ENCODE measurements at places on chromosomes 1 and 21.

GRCh38 chr1:182235952-182236650, 155.5 kb downstream of the GLUL start:
- peak; percentile 55 for DNase-seq

GRCh38 chr1:156578055-156578454, 1.5 kb upstream of the TTC24 start:
- no peak for DNase-seq

DNA sequence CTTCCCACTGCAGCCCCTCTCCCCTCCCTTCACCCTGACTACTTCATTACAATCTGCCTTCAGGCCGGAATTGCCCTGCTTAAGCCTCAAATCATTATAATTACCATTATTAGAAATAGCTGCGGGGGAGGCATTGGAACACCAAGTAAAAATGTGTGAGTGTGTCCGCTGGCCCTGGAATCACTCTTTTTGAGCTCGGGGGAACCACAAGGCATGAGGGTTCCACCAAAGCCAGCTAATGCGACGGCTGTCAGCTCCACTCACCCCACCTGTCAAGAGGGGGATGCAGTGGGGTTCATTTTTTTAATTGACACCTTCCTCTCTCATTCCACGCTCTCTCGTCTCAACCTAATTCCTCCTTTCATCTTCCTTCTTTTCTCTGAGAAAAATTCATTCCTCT, 177.2 kb downstream of the PBX1 start:
- no peak for DNase-seq

DNA sequence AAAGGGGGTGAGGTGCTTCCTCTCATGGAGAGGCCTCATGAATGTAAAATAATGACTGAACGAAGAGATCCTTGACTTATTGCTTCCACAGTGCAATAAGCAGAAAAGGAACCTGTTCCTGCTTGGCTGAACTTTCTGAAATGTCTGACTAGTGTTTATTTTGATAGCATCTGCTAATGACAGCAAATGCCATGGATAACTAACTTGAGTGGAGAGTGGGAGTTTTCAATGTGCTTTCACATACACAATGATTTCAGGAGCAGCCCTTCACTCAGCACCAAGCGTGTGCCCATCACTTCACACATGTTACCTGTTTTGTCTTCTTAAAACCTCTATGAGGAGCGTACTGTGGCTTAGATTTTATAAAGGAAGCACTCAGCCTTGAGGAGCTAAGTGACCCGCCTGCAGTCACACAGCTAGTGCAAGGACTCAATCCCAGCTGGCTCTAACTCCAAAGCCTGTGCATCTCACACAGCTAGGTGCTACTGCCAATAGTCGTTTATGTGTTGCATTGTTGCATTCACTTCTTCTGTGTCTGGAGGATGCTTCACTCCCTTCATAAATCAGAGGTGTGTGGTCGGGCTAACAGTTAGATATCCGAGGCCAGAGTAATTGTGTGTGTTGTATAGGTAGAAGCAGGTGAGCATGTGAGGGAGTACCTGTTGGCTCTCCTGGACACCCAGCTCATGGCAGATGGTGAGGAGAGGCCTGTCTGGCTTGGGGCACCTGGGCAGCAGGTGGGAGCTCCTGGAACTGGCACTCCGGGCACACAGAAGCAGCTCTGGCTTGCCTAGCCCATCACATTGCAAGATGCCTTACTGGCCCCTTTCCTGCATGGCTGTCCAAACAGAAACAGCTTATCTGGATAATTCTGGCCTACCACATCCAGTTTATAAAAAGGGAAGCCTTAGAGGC, 12.8 kb downstream of the CASQ2 start:
- no peak for DNase-seq

DNA sequence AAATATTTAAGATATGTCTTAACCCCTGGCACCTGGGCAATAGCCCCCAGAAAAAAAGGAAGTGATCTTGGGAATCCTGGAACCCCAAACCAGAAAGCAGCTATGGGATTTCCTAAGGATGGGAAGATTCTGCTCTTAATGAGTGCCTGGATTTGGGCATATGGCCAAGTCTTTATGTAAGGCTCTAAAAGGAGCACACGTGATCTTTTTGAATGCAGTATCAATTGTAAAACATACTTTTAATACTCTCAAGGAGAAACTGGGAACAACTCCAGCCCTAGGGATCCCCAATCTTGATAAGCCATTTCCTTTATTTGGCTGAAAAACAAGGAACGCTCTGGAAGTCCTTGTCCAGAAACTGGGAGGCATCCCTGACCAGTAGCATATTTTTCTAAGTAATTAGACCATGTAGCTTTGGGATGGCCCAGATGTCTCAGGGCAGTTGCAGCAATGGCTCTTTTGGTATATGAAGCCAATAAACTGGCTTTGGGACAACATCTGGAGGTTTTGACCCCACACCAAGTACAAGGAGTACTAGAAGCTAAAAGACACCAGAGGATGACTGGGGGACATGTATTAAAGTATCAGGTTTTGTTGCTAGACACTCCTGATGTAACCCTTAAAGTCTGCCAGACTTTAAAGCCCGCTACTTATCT, 80.9 kb upstream of the KIAA0040 start:
- DNase-seq = no peak

DNA sequence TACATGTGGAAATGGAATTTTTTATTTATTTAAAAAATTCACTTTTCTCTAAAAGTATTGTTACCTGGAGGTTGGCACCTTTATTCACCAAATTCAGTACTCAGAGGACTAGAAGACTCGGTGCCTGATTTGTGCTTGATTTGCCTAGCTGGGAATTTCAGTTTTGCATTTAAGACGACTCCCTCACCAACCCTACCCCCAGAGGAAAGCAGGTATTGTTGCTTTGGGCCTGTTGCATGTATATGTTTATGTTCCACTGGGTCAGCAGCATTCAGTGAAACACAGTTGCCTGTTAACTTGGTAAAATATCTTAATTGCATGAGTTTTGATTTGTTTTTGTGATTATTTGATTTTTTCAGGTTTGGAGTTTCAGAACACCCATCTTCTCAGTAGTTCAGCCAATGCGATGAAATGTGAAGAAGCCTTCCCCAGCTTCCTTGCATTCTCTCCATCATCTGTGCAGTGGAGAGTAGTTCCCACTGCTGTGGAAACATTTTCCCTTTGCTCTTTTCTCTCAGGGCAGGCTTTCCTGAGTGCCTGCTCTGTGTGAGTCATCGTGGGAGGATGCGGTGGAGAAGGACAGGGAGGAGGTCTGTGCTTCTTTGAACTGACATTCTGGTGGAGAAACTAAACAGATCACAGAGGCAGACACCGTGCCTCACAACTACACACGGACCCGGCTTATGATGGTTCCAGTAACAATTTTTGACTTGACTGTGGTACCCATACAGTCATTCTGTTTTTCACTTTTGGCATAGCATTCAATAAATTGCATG, 6.4 kb downstream of the ADARB1 start:
- DNase-seq = peak; percentile 76

Data from AG08395 (cell line).